Activated CD4-positive, alpha-beta T cell treated with anti-CD3 and anti-CD28 coated beads, Interleukin-2, amount 10 ng/mL, durations not matched to agents 24 days and 14 days (primary cell): ENCODE measurements at places on chromosomes 4 and X.

GRCh38 chrX:29044423-29045184 lies 457.4 kb downstream of the IL1RAPL1 start:
- no peak for DNase-seq

GRCh38 chrX:63128509-63128908 lies 222.6 kb downstream of the SPIN4 start:
- peak; percentile 44 for DNase-seq

DNA sequence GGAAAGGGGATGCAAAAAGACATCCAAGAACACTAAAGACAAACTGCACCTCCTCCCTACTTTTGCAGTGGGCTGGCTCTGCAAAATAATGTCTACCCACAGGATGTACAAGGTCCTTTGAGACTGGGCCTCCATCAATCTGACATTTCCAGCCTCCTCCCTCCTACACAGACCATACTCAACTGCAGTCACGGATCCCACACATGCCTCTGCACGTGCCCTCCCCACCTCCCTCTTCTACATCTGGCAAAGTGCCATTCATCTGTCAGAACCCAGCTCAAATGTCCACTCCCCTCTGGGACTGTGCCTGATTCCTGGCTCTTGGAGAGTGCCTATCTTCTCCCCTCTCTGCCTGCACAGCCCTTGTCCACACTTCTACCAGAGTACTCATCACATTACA lies 50.3 kb downstream of the CHRDL1 start:
- DNase-seq, result no peak

DNA sequence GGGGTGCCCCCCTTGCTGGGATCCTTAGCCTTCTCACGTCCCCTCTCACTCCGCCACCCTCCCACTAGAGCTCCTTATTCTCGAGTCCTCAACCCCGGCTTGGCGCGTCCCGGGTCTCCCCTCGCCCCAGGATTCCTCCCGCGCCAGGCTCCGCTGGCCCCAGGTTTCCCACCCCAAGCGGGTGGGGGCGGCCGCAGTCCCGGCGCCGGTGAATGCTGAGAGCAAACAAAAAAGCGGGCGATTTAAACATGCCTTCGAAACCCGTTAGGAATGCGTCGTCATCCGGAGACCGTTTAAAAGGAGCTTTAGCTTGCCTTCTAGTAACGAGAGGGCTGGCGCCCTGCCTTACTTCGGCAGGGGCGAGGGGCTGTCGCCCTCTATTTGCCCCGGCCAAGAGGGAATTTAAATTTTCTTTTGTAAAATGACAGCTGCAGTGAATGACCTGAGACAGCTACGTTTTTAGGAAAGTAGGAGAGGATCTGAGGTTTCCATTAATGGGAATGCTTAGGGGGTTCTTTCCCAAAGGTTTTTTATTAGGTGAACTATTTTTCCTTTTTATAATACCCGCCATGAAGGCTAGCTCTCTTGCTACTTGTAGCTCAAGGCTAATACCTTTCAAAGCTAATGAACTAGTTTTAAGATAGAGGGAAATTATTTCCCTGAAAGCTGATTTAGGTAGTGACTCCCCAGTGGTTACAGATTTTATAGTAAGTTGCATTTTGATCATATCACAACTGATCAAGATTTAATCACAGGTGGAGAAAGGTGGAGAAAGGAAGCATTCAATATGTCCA lies 3.1 kb downstream of the JADE1 start:
- peak; percentile 86 for DNase-seq

GRCh38 chr4:68951078-68951805 lies at the start of gene UGT2A3:
Gene UGT2A3 (minus strand): TSS chr4:68951804. CDS start chr4:68951760, 44 bp downstream.
- DNase-seq, result no peak

- DNase-seq, result no peak
Measured at GRCh38 chrX:45697591-45697990, 496.9 kb upstream of the DIPK2B start.

DNA sequence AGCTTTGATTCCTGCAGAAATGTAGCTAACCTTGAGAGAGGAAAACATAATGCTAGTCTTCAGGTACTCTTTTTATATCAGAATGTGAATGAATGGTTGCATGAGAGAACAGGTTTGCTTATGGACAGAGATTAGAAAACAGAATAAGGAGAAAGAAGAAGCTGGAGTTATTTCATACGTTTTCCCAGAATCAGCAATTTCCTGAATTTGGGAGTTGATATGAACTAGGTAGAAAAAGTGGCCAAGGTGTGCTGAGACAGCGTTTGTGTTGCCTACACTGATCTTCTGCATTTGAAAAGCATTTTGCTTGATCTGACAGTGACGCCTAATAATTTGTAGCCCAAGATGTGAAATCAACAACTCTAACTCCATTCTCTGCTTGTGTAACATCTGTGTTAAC lies 12.5 kb downstream of the GABRB1 start:
- no peak for DNase-seq

DNA sequence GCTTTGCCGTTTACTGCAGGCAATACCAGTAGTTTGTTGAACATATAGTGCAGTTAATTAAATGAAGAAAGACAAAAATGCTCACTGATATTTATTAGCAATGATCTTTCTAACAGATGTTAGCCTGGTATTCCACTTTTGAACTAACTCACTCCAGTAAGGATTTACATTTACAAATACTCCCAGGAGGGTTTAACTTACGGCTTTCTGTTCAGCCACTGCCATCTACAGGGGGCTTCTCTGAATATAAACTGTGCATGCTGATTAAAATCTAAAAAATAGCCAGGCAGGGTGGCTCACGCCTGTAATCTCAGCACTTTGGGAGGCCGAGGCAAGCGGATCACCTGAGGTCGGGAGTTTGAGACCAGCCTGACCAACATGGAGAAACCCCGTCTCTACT lies 2.2 kb upstream of the SRD5A3 start:
- DNase-seq, result no peak

- DNase-seq, result no peak
Measured at GRCh38 chr4:106365613-106366012, 3.0 kb downstream of the GIMD1 start.
